H1 (cell line): ENCODE measurements at places on chromosomes 3 and 15. TPM values are rescaled to one million over a fixed set of nuclear protein-coding genes. Genes with fewer than 3 reads are reported as not detected.

Gene VIPR1
- 10.1 and 11.3 TPM in 2 replicates for total RNA-seq

Gene ZBED2
- not detected in 2 replicates for total RNA-seq

Gene ITIH4
- total RNA-seq: 0.78 and 3.7 TPM in 2 replicates

Gene ARPP21
- total RNA-seq: not detected in 2 replicates

Gene EXD1
- total RNA-seq: 0.54 TPM in 1 of 2 replicates, not detected in the other

Gene PPP4R2
- 89.9 and 91.9 TPM in 2 replicates for total RNA-seq

Gene SEMA3B
- total RNA-seq: 4.7 and 4.8 TPM in 2 replicates

Gene CP
- total RNA-seq: 2.1 and 2.6 TPM in 2 replicates

Gene RPL29
- total RNA-seq: 1,467 and 1,476 TPM in 2 replicates

Gene SLC12A1
- 1.0 TPM in 2 replicates for total RNA-seq

Gene IL5RA
- total RNA-seq: not detected in 2 replicates

Gene TMEM158
- 30.3 and 35.5 TPM in 2 replicates for total RNA-seq

Gene IQGAP1
- total RNA-seq: 133 and 138 TPM in 2 replicates

Gene RHO
- not detected in 2 replicates for total RNA-seq

Gene PLCH1
- 17.2 and 17.4 TPM in 2 replicates for total RNA-seq

Gene CRABP1
- total RNA-seq: 385 and 388 TPM in 2 replicates

Gene CCDC39
- 0.34 and 0.80 TPM in 2 replicates for total RNA-seq

Gene MCTP2
- 3.2 and 3.4 TPM in 2 replicates for total RNA-seq

Gene KNG1
- total RNA-seq: 0.31 TPM in 1 of 2 replicates, not detected in the other

Gene MITF
- total RNA-seq: 1.4 and 1.9 TPM in 2 replicates

Gene PPP1R14D
- not detected in 2 replicates for total RNA-seq

Gene CCR3
- not detected in 2 replicates for total RNA-seq

Gene CELF6
- total RNA-seq: 0.19 TPM in 1 of 2 replicates, not detected in the other

Gene CADM2
- 20.2 and 20.9 TPM in 2 replicates for total RNA-seq

Gene OR5K2
- not detected in 2 replicates for total RNA-seq

Gene TARS3
- 11.9 and 13.9 TPM in 2 replicates for total RNA-seq

Gene TWF2
- 62.6 and 65.2 TPM in 2 replicates for total RNA-seq

Gene IMPG2
- total RNA-seq: 0.06 and 0.08 TPM in 2 replicates

Gene DPH6
- total RNA-seq: 27.5 and 30.5 TPM in 2 replicates

Gene GALNT15
- total RNA-seq: not detected in 2 replicates

Gene SYNPR
- 0.54 and 0.99 TPM in 2 replicates for total RNA-seq

Gene NR2E3
- 0.40 and 0.56 TPM in 2 replicates for total RNA-seq

Gene IL17RB
- total RNA-seq: 6.9 and 7.0 TPM in 2 replicates

Gene ACSBG1
- 6.1 and 7.1 TPM in 2 replicates for total RNA-seq

Gene CSTA
- total RNA-seq: not detected in 2 replicates

Gene C3orf49
- total RNA-seq: not detected in 2 replicates

Gene ZNF502
- 3.5 and 3.8 TPM in 2 replicates for total RNA-seq

Gene SLC22A13
- total RNA-seq: 0.41 and 0.54 TPM in 2 replicates

Gene NUP210
- total RNA-seq: 53.4 and 53.7 TPM in 2 replicates

Gene ALDH1L1
- total RNA-seq: 1.6 TPM in 2 replicates

Gene IFT80
- 22.4 and 25.9 TPM in 2 replicates for total RNA-seq

Gene CD200R1
- total RNA-seq: not detected in 2 replicates

Gene GRIP2
- 6.4 and 6.9 TPM in 2 replicates for total RNA-seq

Gene MEF2A
- total RNA-seq: 22.5 TPM in 2 replicates

Gene ACKR4
- not detected in 2 replicates for total RNA-seq

Gene ACKR2
- total RNA-seq: 0.09 and 0.17 TPM in 2 replicates

Gene ACTC1
- total RNA-seq: 86.2 and 90.0 TPM in 2 replicates

Gene PAQR9
- total RNA-seq: 2.6 and 2.7 TPM in 2 replicates

Gene GREM1
- total RNA-seq: 0.57 and 1.1 TPM in 2 replicates

Gene GOLGA6B
- not detected in 2 replicates for total RNA-seq

Gene TF
- total RNA-seq: 0.06 and 0.26 TPM in 2 replicates

Gene CLDN18
- not detected in 2 replicates for total RNA-seq

Gene TRH
- total RNA-seq: not detected in 2 replicates

Gene SAMMSON
- not detected in 2 replicates for total RNA-seq

Gene CHRFAM7A
- 3.3 and 7.3 TPM in 2 replicates for total RNA-seq

Gene ATP10A
- 2.8 and 3.4 TPM in 2 replicates for total RNA-seq
